ENCODE measurements at places on chromosomes 4 and X.

DNA sequence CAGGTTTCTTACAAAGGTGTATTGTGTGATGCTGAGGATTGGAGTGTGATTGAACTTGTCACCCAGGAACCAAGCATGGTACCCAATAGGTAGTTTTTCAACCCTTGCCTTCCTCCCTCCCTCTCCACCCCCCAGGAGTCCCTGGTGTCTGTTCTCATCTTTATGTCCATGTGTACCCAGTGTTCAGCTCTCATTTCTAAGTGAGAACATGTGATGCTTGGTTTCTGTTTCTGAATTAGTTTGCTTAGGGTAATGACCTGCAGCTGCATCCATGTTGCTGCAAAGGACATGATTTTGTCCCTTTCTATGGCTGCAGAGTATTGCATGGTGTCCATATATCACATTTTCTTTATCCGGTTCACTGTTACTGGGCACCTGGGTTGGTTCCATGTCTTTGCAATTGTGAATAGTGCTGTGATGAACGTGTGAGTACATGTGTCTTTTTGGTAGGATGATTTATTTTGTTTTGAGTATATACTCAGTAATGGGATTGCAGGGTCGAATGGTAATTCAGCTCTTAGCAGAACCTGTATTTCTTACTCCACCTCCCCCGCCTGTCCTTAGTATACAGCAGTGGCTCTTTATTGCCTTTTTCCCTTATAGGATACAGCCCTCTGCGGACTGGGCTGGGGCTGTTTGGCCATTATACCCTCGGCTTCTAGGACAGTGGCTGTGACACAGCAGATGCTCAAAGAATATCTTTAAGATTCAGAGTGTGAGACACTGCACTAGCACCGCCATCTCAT is 145.4 kb downstream of the PTTG2 start:
- DNase-seq = no peak

GRCh38 chr4:84968925-84969324 is 2.4 kb upstream of the WDFY3 start:
- DNase-seq = no peak

- peak; percentile 19 for DNase-seq
Measured at GRCh38 chrX:39592776-39593175, 505.0 kb downstream of the BCOR start.

DNA sequence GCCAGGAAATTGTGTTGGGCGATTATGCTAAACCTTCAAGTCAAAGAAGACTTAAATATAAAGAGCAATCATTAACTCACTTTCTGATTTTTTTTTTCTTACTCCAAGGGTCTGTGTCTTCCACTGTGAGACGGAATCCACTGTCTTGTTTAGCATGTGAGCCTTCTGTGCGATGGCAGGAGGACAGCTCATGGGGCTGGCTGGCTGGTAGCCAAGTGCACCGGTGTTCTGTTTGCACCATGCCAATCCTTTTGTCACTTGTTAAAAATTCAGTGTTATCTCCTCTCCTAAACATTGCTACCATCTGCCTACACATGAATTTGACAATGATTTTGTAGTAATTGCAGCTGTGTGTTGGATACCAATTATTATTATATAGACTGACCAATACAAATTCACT is 1056.3 kb upstream of the IGFBP7 start:
- no peak for DNase-seq

DNA sequence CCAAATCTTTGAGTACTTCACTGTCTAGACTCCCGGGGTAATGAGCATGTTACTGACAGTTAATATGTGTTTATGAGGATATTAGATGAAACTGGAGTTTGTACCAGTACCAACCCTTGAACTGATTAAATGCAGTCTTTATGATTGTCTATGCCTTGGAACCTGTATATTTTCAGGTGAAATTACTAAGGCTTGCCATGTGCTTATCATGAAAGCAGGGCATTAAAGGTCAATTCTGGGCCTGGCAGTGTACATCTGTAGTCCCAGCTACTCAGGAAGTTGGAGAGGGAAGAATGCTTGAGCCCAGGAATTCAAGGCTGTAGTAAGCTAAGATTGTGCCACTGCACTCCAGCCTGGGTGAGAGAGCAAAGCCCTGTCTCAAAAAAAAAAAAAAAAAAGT is 27.6 kb downstream of the PHEX start:
- no peak for DNase-seq

DNA sequence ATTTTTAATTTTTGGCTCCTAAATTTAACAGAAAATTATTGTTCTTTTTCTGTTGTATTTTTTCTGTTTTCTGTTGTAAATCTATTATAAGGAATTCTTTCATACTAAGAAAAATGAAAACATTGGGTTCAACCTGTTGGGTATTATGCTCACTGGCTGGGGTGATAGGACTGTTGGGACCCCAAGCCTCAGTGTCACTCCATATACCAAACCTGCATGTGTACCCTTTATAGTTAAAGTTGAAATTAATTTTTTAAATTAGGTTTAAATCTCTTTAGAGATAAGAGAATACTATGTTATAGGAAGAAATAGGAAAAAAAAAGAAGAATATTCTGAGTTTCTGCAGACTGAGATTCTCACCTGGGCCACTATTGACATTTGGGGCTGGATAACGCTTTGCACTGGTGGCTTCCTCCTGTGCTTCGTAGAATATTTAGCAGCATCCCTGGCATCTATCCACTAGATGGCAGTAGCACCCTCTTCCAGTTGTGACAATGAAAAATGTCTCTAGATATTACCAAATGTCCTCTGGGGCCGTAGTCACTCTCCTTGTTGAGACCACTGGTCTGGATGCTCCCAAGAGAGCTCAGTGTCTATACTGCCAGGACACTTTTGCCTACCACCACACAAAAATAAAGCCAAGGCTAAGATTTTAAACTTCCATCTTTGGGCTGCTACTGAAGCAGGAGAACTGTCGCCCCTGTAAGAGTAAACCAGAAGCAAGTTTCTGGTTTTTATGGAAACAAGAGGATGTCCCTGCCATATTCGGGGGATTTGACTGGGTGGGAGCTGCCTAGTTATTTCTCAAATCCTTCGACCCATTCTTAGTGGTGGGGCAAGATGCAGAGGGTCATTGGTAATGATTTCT is 22.4 kb upstream of the CLTRN start:
- DNase-seq = peak; percentile 39

DNA sequence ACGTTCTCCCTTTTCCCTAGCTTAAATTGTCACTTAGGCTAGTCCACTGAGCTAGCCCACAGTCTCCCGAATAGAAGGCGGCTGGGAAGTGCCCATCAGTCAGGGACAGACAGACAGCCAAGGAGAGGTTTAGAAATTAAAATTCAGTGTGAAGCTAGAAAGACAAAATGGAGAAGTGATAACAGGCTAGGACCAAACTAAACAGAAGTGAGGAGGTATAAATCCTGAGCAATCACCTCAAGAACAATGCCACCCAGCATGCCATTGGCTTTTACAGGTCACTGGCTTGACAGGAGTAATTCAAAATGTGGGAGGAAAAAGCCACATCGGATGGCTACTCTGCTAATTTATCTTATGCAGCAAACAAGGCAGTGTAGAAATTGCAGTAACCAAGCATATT is 138.9 kb downstream of the MAPK10 start:
- no peak for DNase-seq

DNA sequence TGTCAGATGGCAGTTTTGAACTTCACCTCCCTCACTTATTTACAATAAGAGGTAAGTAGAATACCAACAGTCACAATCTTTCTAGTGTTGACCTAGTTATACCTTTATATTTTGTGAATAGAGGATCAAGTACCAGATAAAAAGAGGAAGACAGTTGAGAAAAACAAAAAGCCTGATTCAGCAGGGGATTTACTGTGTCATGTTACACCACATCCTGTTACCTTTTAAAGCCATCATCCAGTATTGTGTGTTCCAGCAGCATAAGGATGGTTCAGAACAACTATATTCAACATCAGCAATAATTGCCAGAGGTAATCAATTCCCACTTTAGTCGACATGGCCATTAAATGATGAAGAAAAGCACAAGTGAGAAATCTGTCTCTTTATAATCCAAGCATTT is 21.3 kb upstream of the CXCL6 start:
- no peak for DNase-seq

DNA sequence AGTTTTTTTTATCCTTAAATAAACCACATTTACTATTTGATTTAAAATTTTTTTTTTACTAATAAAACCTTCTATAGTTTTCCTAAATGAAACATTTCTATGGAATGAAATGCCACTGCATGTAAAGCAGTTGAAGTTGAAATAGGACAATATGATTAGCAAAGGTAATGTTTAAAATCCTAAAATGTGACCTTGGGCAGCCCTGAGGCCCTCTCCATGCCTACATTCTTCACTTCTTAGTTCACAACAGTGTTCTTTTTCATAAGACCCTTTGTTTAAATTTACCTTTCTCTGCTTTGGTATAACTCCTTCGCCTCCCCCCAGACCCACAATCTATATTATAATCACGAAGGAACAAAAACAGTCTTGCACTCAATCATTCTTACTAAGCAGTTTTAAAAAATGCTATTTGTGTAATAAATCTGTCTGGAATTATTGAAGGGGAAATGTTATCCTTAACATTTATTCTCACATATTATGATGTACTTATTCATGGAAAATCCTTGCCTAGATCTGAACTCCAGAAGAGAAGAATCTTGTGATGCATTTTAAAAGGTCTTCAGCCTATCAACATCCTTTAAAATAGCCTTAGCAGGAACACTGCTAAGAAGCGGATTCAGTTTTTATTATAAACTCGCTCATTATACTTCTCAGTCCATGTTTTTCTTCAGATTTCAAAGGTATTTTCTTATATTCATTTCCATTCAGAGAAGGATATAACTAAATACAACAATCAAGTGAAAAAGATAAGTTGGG is 124.6 kb upstream of the NAP1L5 start:
- no peak for DNase-seq

- peak; percentile 5 for DNase-seq
Measured at GRCh38 chrX:143669395-143669794, 33.5 kb upstream of the SLITRK4 start.

- DNase-seq = no peak
Measured at GRCh38 chrX:20712811-20713210, 446.1 kb upstream of the RPS6KA3 start.

DNA sequence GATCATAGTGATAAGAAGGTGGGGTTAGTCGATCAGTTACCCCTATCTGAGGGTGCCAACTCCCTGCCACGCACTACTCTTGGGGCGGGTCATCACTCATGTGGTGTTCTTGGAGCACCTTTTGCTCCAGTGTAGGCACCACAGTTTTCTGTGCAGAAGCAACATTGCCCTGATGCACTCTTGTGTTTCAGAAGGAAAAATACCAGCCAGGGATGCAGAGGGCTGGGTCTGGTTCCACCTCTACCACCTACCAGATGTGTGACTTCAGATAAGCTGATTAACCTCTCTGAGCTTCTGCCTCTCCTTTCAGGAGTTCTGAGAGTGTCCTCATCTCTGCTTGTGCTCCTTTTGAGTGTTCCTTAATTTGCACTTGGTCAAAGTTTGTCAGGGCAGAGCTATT is 29.9 kb upstream of the PROM1 start:
- no peak for DNase-seq

DNA sequence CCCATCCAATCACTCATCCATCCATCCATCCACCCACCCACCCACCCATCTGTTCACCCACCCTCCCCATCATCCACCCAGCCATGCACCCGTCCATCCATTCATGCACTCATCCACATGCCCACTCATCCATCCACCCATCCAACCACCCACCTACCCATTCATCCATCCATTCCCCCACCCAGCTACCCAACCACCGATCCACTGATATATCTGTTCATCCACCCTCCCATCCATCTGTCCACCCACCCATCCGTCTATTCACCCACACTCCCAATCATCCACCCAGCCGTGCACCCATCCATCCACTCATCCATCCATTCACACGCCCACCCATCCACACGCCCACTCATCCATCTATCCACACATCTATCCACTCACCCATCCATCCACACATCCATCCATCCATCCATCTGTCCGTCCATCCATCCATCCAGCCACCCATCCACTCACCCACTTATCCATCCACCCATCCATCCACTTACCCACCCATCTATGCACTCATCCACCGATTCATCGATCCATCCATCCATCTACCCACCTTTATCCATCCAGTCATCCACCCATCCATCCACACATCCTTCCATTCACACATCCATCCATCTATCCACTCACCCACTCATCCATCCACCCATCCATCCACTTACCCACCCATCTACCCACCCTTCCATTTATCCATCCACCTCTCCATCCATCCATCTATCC is 28.4 kb downstream of the ASMTL start:
- DNase-seq = no peak

- DNase-seq = no peak
Measured at GRCh38 chr4:158259955-158260575, 49.8 kb downstream of the TMEM144 start.

DNA sequence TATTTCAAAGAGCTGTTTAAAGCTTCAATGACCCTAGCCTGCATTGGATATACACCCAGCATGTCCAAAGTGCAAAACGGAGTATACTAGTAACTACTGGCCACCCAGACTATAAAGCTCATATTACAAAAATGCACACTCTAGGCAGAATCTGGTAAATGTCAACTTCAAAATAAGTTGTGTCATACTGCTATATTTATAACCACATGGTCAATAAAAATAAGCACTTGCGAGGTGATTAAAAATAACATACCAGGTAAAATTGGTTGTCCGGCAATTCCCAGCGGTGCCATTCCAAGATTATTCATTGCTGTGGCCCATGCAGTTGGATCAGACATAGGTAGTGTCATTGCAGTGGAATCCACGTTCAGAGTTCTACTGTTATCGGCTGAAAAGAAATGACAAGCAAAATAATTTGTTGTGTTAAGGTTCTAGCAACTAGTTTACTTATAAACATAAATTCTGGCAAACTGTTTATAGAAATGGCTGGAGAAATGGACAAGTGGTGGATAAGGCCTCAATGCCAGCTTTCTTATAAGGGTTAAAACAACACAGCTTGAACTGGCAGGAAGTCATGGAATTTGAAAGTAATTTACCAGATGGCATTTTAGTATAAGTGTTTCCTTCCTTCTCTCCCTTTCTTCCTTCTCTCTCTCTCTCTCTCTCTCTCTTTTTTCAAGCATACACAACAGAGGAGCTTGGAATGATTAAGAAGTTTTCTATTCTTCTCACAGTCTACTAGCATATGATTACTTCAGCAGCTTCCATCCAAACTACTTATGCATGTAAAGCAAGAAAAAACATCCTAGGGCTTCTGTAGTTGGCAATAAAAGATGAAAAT is 199.9 kb downstream of the ENOX2 start:
- no peak for DNase-seq

- no peak for DNase-seq
Measured at GRCh38 chr4:78484574-78484973, 67.0 kb upstream of the ANXA3 start.

GRCh38 chr4:118823471-118823870 is 12.5 kb downstream of the SEC24D start:
- no peak for DNase-seq

DNA sequence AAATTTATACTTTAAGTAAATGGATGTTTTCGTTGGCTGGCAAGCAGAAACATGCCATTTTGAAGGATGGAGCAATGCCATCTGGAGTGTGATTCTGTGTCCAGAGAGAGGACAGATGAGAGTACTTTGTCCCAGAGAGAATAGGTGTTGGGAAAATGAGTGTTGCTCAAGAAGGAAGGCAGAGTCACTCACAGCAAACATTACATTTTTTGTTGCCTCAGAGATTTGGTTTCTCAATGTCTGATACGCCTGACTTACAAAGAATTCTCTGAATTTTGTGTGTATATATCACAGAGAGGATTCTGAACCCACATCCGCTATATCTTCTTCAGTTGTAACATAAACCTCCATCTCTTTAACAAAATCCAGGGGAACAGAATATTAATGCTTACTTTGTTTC is 102.8 kb upstream of the PCDH18 start:
- peak; percentile 37 for DNase-seq

All from GM03348 (cell line).